Esophagus muscularis mucosa (tissue), 4 donors: ENCODE measurements at places on chromosomes 1 and 21. TPM values are rescaled to one million over a fixed set of nuclear protein-coding genes. Genes with fewer than 3 reads are reported as not detected.
A peak's percentile ranks its signal among the peaks of the same experiment; 100 is the strongest.

GRCh38 chr1:228344631-228345072 lies 62.0 kb downstream of the TRIM11 start:
- no peaks in the 10 kb centered on the region for H3K4me1 ChIP-seq
- no peak overlapping the region for H3K27ac ChIP-seq
- no peak for DNase-seq
- H3K36me3 ChIP-seq: peaks cover 2% of the 10 kb centered on the region

The TBX15 gene
- 1.2 TPM for total RNA-seq

DNA sequence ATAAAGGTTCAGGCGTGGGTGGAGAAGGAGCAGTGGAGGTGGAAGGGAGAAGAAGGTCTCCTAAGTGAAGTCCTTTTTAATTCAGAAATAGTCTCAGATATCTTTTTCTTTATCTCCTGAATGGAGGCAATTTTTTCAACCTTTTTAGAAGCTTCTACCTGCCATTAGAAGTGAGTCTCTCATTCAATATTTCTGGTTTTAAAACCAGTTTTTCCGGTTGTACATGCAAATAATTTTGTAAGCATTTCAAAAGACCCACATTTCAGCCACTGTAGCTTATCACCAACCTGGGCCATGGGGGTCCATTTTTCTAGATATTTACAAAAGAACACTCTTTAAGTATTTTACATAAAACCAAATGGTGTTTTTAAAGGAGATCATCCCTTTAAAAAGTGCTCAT lies 1280.2 kb downstream of the NCAM2 start:
- H3K27me3 ChIP-seq: no peaks in the 10 kb centered on the region
- no peak overlapping the region for H3K4me3 ChIP-seq
- H3K4me1 ChIP-seq: no peaks in the 10 kb centered on the region
- DNase-seq: no peak

The HHAT gene
- 0.83 TPM for total RNA-seq

DNA sequence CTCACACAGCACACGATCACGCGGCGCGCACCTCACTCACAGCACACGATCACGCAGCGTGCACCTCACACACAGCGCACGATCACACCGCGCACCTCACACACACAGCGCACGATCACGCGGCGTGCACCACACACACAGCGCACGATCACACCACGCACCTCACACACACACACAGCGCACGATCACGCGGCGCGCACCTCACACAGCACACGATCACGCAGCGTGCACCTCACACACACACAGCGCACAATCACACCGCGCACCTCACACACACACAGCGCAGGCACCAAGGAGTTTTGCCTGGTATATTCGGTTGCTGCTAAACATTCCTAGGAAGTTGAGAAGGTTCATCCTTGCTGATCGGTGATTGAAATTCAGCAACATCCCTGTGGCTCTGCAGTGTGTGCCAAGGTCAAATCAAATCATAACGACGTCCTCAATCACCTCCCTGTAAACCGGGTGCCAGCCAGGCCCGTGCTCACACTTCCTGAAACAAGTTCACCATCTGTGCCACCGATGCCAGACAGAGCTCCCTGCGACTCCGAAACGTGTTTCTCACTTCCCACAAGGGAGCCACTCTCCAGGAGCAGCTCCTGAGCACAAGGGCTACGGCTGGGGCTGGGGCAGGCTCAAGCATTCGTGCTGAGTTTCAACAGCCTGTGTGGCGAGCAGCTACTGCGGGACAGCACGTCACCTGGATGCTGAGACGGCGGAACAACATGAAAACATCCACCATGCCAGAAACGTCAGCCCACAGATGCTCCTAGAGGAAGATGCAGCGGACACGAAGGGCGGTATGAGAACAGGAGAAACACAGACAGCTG lies 30.2 kb downstream of the WDR4 start:
- no peaks in the 10 kb centered on the region for H3K27me3 ChIP-seq
- H3K27ac ChIP-seq: no peak overlapping the region
- H3K36me3 ChIP-seq: peaks cover 92% of the 10 kb centered on the region
- H3K4me3 ChIP-seq: no peak overlapping the region

DNA sequence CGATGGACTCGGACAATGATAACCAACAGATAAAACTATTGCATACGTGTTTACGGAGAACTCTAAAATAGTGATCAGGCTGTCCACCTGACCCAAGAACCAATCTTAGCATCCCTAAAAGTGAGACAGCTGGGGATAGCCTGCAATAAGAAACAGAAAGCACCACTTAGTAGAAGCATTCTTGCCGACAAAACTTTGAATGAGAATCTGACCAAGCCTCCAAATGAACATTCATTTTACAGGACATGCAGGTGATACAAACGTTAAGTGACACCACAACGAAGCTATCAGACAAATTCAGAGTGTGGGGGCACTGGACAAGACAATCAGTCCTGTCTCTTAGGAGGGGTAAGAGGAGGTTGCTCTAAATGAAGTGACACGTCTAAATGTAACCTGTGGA lies 1.2 kb downstream of the PSMG1 start:
- H3K27ac ChIP-seq: no peak overlapping the region
- peaks cover 25% of the 10 kb centered on the region for H3K4me1 ChIP-seq
- no peaks in the 10 kb centered on the region for H3K27me3 ChIP-seq
- DNase-seq: no peak
- H3K36me3 ChIP-seq: no peaks in the 10 kb centered on the region
- H3K4me3 ChIP-seq: peak overlapping the region; percentile 68

GRCh38 chr1:38612951-38613350 lies 246.6 kb downstream of the RRAGC start:
- DNase-seq: no peak
- no peaks in the 10 kb centered on the region for H3K36me3 ChIP-seq
- no peak overlapping the region for H3K4me3 ChIP-seq
- no peaks in the 10 kb centered on the region for H3K4me1 ChIP-seq
- H3K27ac ChIP-seq: no peak overlapping the region

DNA sequence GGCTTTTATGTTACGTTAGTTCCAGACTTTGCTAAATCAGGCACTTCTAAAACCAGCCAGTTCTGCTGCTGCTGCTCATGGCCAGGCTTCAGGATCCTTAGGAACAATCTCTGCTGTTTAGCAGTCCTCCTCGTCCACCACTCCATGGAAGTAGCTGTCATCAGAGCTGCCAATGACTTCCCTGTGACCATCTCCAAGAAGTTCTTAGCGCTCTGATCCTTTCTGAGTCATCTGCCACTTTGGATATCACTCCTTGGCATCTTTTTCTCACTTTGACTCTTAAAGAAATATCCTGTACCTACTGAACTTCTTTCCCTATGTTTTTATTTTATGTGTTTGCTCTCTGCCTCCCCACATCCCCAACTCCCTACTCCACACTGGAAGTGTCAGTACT lies 14.7 kb upstream of the IRF2BP2 start:
- peaks cover 10% of the 10 kb centered on the region for H3K4me1 ChIP-seq
- no peak for DNase-seq
- no peak overlapping the region for H3K27ac ChIP-seq

GRCh38 chr21:31220575-31220974 lies 123.5 kb downstream of the TIAM1 start:
- peaks cover 5% of the 10 kb centered on the region for H3K4me1 ChIP-seq
- no peaks in the 10 kb centered on the region for H3K36me3 ChIP-seq
- H3K27ac ChIP-seq: no peak overlapping the region

The TMOD4 gene
- 1.6 TPM for total RNA-seq

- H3K27ac ChIP-seq: no peak overlapping the region
- H3K36me3 ChIP-seq: no peaks in the 10 kb centered on the region
- H3K4me1 ChIP-seq: peaks cover 10% of the 10 kb centered on the region
- no peak overlapping the region for H3K4me3 ChIP-seq
Measured at GRCh38 chr1:107254306-107254705, 113.5 kb downstream of the NTNG1 start.

- no peaks in the 10 kb centered on the region for H3K36me3 ChIP-seq
- H3K27me3 ChIP-seq: no peaks in the 10 kb centered on the region
- DNase-seq: no peak
- H3K4me1 ChIP-seq: peaks cover 16% of the 10 kb centered on the region
Measured at GRCh38 chr1:173056365-173056764, 5.6 kb upstream of the TNFSF18 start.

- no peak overlapping the region for H3K27ac ChIP-seq
- H3K4me3 ChIP-seq: no peak overlapping the region
- peaks cover 52% of the 10 kb centered on the region for H3K36me3 ChIP-seq
- no peaks in the 10 kb centered on the region for H3K27me3 ChIP-seq
Measured at GRCh38 chr21:32337206-32337605, 38.6 kb downstream of the MRAP start.

- H3K4me1 ChIP-seq: peaks cover 11% of the 10 kb centered on the region
- H3K4me3 ChIP-seq: peak overlapping the region; percentile 82
- H3K36me3 ChIP-seq: peaks cover 23% of the 10 kb centered on the region
- no peaks in the 10 kb centered on the region for H3K27me3 ChIP-seq
Measured at GRCh38 chr1:156592158-156592909, 758 bp downstream of the NAXE start.

The OR2W3 gene
- total RNA-seq: 0.34 TPM

DNA sequence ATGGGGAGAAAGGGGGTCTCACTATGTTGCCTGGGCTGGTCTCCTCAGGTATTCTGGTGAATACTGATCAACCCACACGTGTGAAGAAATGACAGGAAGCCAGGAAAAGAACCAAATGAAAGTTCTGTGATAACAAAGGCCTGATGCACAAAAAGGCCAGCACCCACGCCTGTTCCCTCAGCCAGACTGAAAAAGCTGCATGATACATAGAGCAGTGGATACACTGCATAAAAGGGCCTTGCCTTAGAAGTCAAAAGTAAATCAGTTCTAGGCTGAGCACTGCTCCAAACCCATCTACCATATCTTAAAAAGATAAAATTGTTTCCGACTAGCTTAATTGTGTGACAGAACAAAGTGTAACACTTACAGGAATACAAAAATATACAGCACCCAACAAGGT lies 36.9 kb upstream of the PSMG1 start:
- peaks cover 56% of the 10 kb centered on the region for H3K36me3 ChIP-seq
- H3K27ac ChIP-seq: no peak overlapping the region
- no peak overlapping the region for H3K4me3 ChIP-seq
- no peaks in the 10 kb centered on the region for H3K4me1 ChIP-seq

- H3K27me3 ChIP-seq: no peaks in the 10 kb centered on the region
- peaks cover 10% of the 10 kb centered on the region for H3K4me1 ChIP-seq
- H3K36me3 ChIP-seq: no peaks in the 10 kb centered on the region
- H3K4me3 ChIP-seq: no peak overlapping the region
- no peak for DNase-seq
Measured at GRCh38 chr1:30670240-30671060, 52.9 kb downstream of the MATN1 start.

The AMY1C gene
- total RNA-seq: not detected

The POU3F1 gene
- total RNA-seq: not detected

The KCNE2 gene
- total RNA-seq: not detected

- H3K27me3 ChIP-seq: no peaks in the 10 kb centered on the region
- no peak overlapping the region for H3K4me3 ChIP-seq
- H3K27ac ChIP-seq: no peak overlapping the region
- DNase-seq: no peak
Measured at GRCh38 chr1:236400061-236400603, 6.0 kb downstream of the EDARADD start.

- H3K27ac ChIP-seq: no peak overlapping the region
- DNase-seq: no peak
- no peak overlapping the region for H3K4me3 ChIP-seq
- peaks cover 27% of the 10 kb centered on the region for H3K4me1 ChIP-seq
Measured at GRCh38 chr1:156863631-156864030, 3.0 kb downstream of the NTRK1 start.

GRCh38 chr1:224747578-224747977 lies 131.5 kb downstream of the CNIH3 start:
- H3K27ac ChIP-seq: no peak overlapping the region
- no peaks in the 10 kb centered on the region for H3K36me3 ChIP-seq
- DNase-seq: no peak
- peaks cover 11% of the 10 kb centered on the region for H3K4me1 ChIP-seq
- no peaks in the 10 kb centered on the region for H3K27me3 ChIP-seq

- no peak for DNase-seq
- no peak overlapping the region for H3K27ac ChIP-seq
- H3K36me3 ChIP-seq: no peaks in the 10 kb centered on the region
- H3K4me1 ChIP-seq: no peaks in the 10 kb centered on the region
Measured at GRCh38 chr1:231610388-231610787, 16.2 kb upstream of the DISC1 start.

DNA sequence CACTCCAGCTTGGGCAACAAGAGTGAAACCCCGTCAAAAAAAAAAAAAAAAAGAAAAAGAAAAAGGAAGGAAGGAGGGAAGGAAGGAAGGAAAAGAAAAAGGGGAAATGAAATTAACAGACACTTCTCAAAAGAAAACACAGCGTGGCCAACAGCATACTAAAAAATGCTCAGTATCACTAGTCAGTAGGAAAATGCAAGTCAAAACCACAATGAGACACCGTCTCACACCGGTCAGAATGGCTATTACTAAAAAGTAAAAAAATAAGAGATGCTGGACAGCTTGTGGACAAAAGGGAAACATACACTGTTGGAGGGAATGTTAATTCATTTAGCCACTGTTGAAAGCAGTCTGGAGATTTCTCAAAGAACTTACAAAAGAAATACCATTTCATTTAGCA lies 369.5 kb upstream of the BRINP3 start:
- no peak for DNase-seq
- H3K27me3 ChIP-seq: no peaks in the 10 kb centered on the region
- no peaks in the 10 kb centered on the region for H3K36me3 ChIP-seq

The ZYG11B gene
- 45.7 TPM for total RNA-seq

DNA sequence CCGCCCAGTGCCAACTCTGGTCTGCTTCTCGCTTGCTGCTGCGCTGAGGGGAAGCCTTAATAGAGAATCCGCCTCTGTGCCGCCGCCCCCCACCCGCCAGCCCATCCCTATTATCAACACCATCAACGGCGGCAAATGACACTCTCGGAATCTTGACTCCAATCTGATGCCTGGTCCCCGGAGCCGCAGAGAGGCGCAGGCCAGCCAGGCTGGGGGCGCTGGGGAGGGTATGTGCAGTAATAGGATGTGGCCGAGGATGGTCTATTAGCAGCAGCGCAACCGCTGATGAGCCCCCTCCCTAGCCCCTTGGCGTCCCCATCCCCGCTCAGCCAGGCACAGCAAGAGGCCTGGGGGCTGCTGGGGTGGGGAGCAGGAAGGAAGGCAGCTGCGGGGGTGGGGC lies 15.1 kb upstream of the DMBX1 start:
- H3K4me3 ChIP-seq: no peak overlapping the region
- no peaks in the 10 kb centered on the region for H3K4me1 ChIP-seq

- no peak overlapping the region for H3K4me3 ChIP-seq
- H3K36me3 ChIP-seq: no peaks in the 10 kb centered on the region
- H3K27ac ChIP-seq: no peak overlapping the region
- H3K4me1 ChIP-seq: peaks cover 13% of the 10 kb centered on the region
Measured at GRCh38 chr1:206550446-206550845, 43.1 kb downstream of the RASSF5 start.

The LCE1B gene
- not detected for total RNA-seq

- no peaks in the 10 kb centered on the region for H3K27me3 ChIP-seq
- DNase-seq: no peak
- no peak overlapping the region for H3K4me3 ChIP-seq
- H3K4me1 ChIP-seq: peaks cover 8% of the 10 kb centered on the region
Measured at GRCh38 chr1:238111516-238111915, 220.8 kb upstream of the ZP4 start.
